ENCODE measurements at places on chromosomes 5 and 9.

- no peak for DNase-seq
Measured at GRCh38 chr9:83444110-83444509, 94.1 kb downstream of the FRMD3 start.

DNA sequence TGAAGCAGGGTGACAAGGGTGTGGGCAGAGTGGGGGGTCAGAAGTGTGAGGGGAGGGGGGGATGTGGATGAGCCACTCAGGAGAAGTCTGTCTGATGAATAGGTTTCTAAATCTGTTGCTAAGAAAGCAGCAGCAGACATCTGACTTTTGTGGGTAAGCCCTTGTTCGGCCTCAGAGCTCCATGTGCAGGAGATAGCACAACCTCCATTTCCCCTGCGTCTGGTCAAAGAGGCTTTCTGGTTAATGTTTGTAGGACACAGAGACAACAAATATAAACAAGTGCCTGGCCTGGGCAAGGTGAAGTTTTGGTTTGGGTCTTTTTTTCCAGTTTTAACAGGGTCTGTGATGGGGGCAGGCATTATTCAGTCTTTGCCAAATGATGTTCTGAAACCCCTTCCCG is 57.0 kb upstream of the GNE start:
- DNase-seq, result no peak

- DNase-seq, result no peak
Measured at GRCh38 chr5:181281984-181282316, 21.0 kb upstream of the TRIM52 start.

DNA sequence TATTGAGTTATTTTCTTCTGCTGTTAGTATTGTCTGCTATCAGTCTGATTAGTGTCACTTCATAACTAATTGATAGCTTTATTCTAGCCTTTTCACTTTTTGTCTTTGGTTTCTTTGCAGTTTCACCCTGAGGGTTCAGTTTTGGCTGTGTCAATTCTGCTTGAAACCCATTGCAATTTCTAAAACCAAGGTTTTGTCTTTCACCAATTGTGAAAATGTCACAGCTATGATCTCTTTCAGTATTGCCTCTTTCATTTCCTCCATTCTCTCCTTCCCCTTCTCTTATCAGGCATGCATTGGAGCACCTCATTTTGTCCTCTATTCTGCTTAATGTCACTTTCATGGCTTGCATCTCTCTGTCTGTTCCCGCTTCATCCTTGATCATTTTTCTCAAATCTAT is 248.1 kb downstream of the YTHDC2 start:
- no peak for DNase-seq

DNA sequence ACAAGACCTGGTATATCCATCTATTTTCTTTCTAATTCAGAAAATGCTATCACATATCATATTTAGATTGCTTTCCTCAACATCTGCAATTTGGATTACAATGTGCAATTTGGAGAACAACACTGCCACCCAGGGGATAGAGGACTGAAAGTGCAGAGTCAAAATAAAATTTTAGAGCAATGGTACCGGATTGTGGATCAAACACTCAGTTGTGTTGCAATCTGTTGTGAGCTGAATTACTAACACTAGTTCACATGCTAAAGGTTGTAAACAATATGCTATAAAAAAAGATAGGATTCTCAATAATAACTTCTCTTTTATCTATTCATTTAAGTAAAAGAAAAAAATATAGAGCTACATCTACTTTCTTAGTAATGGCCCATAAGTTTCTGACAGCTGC is 11.9 kb upstream of the SRFBP1 start:
- DNase-seq, result no peak

GRCh38 chr9:7067169-7067568 is 309.4 kb downstream of the KDM4C start:
- no peak for DNase-seq

Measured in stimulated activated CD8-positive, alpha-beta memory T cell treated with anti-CD3 and anti-CD28 coated beads, Interleukin-2, amount 100 ng/mL, for 1 hour (primary cell).